ENCODE measurements at places on chromosomes 3 and 15. TPM values are rescaled to one million over a fixed set of nuclear protein-coding genes. Genes with fewer than 3 reads are reported as not detected.

GRCh38 chr3:21938267-21938681 lies 187.3 kb upstream of the ZNF385D start:
- DNase-seq: no peak

GRCh38 chr15:62187910-62188309 lies 22.8 kb upstream of the C2CD4B start:
- no peak for DNase-seq

GRCh38 chr15:65887565-65887964 lies 18.3 kb downstream of the RAB11A start:
- no peak for DNase-seq

DNA sequence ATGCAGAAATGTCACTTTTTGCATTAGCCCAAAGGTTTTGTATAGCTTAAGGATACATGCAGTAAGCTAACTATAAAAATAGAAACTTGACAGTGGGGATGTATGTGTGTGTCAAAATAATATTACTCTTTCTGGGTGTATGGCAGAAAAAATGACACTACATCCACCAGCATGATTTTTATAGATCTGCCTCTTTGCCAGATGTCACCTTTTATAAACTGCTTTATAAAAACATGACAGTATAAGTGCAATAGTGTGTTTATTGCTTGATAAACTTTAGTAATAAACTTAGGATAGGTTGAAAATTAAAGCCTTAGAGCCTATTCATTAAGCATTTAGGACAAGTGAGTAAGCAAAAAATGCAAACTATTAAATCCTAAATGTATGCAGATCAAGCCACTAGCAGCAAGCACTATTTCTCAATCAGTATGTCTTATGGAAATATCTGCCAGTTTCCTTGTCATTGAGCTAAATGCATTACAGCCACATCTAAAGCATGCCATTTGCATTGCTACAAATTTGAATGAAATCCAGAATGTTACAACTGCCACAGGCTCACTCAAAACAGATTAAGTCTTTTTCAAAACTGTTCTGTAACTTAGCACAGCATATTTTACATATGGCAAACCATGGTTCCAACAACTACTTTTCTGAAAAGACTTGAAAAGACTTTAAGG lies 935.0 kb downstream of the FHIT start:
- DNase-seq: no peak

DNA sequence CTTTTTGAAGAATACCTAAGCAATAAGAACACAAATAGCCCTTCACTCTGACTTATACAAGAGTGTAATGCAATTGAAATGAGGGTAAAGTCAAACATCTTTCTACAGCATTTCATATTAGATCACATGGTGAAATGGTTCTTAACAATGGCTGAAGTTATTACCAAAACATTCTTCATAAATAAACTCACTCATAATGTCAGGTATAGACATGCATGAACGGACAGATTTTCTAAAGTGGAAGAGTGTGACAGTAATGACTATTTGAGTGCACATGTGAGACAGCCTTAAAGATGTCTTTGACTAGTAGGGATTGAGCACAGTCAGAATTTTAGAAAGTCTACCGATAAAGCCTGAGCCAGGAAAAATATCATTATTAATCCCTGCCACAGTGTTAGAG lies 471.0 kb downstream of the ZPLD1 start:
- no peak for DNase-seq

Gene PRR20G
- total RNA-seq: not detected

DNA sequence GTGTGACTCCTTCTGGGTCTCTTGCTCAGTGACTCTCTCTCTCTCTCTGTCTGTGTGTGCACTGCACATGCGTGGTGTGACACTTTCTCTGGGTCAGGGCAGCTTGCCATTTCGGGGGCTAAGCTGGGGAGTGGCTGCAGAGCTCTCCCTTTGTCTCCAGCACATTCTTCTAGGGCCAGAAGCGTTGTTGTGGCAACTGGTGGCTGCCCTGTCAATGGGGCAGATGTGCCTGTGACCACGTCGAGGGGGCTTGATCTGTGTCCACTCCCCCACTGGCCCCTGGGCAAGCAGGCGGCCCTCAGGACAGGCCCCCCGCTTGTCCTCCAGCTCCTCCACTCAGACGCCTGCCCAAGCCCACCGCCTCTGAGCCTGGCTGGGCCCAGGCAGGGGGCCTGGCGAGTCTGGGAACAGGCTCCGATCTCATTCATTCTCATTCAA lies 67.8 kb downstream of the WNT7A start:
- DNase-seq: no peak

- DNase-seq: no peak
Measured at GRCh38 chr3:152998591-152998990, 163.4 kb upstream of the RAP2B start.

DNA sequence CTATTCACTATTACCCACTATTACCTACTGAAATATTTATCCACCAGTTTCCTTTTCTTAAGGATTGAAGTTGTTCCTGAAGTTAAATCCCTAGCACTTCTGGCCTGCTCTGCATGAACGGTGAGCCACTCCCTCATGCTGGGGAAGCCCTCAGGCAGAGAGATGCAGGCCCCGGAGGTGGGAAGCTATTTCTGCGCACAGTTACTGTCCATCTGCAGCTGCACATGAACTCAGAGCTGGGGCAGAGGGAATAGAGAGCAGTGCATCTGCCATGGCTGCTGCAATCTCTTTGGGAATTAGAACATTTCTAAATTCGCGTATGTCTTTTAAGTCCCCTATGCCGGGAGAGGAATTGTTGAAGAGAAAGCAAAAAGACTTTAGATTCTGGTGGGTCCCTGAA lies 6.3 kb upstream of the GALNT15 start:
- no peak for DNase-seq

DNA sequence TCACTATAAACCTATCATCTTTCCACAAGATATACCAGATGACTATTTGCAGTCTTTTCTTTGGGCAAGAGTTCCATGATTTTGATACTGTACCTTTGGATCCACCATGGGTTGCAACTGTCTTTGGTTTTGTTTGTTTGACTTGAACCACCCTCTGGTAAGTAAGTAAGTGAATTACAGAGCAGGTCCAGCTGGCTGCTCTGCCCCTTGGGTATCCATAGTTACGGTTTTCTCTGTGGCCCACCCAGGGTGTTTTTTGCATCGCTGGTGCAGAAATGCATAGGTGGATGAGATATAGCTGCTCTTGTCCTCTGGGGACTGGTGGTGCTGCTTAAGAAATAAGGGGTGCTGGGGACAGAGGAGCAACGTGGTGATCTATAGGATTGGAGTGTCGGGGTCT lies 33.8 kb downstream of the CHDH start:
- no peak for DNase-seq

DNA sequence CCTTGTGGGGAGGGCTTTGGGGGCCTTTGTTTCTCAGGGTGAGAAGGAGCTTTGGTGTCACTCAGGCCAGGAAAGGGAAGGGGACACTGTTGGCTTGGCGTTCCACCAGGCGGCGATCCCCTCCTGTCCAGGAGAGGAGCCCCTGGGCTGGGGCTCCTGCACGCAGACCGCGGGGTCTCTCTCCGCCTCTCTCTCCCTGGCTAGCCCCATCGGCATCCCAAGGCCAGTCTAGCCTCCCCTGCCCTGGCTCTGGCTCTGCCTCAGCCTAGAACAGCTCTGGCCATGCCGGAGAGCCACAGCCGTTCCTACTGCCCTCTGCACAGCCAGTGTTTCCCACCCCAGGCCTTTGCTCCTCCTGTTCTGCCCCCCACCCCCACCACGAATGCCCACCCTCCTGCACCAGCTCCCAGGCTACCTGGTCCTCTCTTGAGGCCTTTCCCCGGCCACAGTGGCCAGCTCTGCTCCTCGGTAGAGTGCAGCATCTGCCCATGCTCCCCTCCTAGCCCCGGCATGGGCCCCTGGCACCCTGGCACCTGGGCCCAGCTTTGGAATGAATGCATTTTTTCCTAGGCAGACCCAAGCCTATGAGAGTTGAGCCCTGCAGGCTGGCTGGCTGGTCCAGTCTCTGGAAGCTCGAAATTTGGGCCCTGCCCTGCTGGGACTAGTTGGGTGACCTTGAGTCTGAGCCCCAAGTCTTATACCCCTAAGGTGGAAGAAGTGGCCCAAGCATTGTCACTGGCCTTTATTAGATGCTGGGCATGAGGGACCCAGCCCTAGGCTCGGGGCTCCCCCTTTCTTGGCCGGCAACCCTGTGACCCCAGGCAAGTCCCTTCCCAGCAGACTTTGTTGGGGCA lies 2.4 kb downstream of the PLXNA1 start:
- no peak for DNase-seq

Data from tibial nerve (tissue), 4 donors.